HT1080 (cell line): ENCODE measurements at places on chromosomes 7 and 10. TPM values are rescaled to one million over a fixed set of nuclear protein-coding genes. Genes with fewer than 3 reads are reported as not detected.
A peak's percentile ranks its signal among the peaks of the same experiment; 100 is the strongest.

PSD gene
- 1.3 TPM in 1 of 2 replicates, not detected in the other for total RNA-seq

- DNase-seq: peak; percentile 39
These were observed 1255.5 kb upstream of the PHF14 start for GRCh38 chr7:9718071-9718661.

DNA sequence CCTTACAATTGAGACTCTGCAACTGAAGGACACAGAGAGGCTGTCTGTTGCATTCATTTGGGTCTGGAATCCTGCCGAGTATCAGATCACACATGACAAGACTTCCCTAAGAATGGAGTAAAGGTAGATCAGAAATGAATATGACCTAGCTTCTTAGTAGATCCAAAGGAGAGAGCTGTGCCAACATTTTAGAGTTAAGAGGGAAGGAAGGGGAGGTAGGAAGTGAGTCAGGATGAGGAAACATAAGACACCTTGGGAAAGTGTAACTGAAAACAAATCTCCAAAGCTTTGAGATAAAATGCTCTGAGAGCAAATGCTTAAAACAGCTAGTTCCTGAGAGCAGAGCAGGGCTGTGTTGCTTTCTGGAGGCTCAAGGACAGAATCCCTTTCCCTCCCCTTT lies 6.1 kb upstream of the SLC25A13 start:
- peak; percentile 78 for DNase-seq

CDH23 gene
- 0.23 TPM in 1 of 2 replicates, not detected in the other for total RNA-seq

DNA sequence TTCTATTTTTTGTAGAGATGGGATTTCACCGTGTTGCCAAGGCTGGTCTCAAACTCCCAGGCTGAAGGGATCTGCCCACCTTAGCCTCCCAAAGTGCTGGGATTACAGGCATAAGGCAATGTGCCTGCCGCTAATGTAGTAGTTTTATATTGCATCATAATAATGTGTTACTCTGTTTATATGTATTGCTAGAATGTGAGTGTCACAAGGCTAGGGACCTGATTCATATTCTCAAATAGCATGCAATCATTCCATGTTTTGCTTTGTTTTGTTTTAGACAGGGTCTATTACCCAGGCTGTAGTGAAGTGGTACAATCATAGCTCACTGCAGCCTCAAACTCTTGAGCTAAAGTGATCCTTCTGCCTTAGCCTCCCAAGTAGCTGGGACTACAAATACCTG lies 13.5 kb downstream of the CCL26 start:
- no peak for DNase-seq
